ENCODE measurements at places on chromosomes 16 and 17. TPM values are rescaled to one million over a fixed set of nuclear protein-coding genes. Genes with fewer than 3 reads are reported as not detected.

GRCh38 chr16:12871784-12872183, 29.6 kb upstream of the SHISA9 start:
- no peak for DNase-seq

Gene TSR1
- 23.0 TPM for total RNA-seq

Gene KCNJ18
- not detected for total RNA-seq

- DNase-seq = peak; percentile 92
Measured at GRCh38 chr17:61251939-61252865, 147.4 kb upstream of the TBX2 start.

DNA sequence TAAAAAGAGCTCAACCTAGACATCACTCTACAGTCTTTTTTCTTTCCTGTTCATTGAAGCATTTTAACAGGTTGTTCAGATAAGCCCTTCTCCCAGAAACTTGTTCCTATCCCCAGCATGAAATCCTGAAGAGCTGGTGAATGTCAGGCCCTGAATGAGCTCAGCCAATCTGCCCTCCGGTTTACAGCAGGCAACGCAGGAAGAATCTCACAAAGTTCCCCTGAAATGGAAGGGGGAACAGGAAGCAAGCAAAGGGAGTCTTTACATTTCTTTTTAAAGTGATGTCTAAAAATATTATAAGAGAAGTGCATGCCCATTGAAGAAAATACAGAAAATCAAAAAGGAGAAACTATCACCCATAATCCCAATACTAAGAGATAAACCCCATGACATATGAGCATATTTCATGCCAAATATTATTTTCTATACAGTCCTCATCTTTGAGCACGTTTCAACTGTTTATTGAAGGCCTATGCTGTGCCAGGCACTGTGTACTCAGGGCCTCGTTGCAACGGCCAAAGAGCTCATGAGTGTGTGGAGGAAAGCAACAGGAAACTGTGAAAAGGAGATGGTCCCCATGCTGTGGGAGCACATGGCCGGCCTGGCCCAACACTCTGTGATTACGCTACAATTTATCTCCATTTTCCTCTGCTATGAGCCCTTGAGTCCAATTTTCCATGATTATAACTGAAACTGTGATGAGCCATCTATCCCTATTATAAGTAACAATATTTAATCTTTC, 5.7 kb downstream of the TK2 start:
- DNase-seq = no peak

DNA sequence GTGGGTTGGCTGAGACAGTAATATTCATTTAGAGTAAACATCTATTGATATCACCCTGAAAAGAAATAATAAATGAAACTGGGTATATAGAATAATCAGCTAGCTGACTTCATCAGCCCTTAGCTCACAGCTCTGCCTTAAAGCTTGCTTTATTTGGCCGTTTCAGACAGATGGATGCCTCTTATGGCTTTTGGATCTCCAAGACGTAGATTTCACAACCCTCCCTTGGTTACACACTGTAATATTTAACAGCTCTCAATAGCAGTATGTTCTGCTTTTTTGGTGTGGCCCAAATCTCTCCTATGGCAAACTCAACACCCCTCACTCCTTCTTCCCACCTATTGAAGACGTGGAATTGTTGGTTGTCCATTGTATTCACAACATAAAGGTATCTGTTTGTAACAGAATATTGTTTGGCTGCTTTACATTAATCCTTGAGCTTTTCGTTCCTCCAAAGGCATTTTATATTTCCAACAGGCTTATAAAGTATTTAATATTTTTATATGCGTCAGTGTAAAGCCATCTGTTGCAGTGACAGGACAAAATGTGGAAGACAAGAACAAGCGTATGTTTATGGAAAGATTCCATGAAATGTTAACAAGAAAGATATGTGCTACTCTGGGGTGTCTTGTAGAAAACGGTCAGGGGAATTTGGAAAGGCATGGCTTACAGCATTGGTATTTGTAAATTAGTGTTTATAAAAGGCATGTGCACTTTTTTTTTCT, 837.0 kb upstream of the RBFOX1 start:
- DNase-seq = no peak

Gene KCNAB3
- total RNA-seq = 0.43 TPM

- DNase-seq = no peak
Measured at GRCh38 chr17:20613905-20614304, 34.4 kb downstream of the CDRT15L2 start.

DNA sequence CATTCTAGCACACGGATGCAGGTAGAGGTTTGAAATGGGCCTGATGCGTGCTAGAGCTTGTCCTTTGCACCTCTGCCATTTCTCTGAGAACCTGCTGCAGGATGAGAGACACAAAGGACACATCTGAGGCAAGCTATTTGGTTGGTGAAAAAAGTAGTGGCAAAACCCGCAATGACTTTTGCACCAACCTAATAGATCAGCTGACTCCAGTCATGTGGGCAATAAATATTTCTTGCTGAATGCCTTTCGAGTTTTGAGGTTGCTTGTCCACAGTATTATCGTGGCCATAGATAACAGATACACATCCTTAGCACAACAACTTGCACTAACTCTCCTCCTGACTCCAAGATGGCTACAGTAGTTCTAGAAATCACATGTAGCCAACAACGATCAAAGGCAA, 57.8 kb upstream of the ZNF423 start:
- no peak for DNase-seq

GRCh38 chr16:89738538-89739317, 17.4 kb downstream of the ZNF276 start:
- no peak for DNase-seq

GRCh38 chr17:73436954-73437353, 125.2 kb upstream of the CDC42EP4 start:
- no peak for DNase-seq

Gene PIK3R5
- total RNA-seq = 2.0 TPM

- no peak for DNase-seq
Measured at GRCh38 chr16:85005285-85006069, 5.9 kb downstream of the ZDHHC7 start.

Gene KRTAP4-3
- not detected for total RNA-seq

DNA sequence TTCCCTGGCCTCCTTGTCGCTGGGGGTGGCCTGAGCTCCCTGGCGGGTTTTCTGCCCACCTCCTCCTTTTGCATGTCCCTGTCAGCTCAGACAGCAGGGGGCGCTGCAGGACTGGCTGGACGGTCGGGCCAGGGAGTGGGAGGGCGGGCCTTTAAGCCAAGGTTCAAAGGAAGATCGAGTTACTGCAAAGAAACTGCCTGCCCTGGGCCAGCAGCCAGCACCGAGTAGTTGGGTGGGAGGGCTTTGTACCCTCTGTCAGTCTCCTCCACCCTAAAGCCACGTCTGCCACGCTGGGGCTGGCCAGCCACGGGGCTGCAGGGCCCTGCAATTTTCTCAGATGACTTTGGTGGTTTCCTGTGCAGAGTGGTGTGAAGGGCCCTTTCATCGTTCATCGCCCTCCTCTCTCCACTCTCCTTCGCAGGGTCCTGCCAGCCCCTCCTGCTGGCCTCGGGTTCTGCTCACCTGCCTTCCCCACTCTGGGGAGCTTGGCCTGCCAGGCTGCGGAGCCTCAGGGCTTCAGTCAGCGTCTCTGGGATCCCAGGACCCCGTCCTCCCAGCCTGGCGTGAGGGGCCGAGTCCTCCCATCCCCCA, 12.3 kb downstream of the GPR142 start:
- peak; percentile 95 for DNase-seq

Gene CD300A
- 2.6 TPM for total RNA-seq

DNA sequence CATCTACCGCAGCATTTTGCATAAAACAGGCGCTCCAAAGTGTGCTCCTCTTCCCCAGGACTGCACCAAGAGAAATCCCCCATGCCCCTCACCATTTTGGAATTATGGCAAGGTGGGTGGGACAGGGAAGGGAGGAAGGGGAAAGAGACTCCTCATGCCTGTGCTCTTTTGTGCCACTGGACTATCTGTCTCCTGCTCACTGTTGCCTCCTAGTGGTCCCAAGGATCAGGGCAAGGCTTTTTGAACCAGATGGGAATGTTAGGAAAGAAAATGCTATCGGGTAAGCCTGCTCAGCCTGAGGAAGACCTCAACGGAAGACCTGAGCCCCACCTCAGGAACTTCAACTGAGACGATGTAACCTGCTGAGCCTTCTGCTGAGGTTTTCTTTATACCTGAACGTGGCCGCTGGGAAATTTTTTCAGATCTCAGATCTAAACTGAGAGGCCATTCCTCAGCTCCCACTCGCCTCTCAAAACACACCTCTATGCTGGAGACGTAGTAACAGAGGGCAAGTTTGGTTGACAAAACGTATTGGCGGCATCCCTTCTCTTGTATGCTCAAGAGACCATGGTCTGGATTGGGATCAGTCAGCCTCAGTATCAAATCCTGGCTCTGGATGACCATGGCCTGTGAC, 58.3 kb downstream of the SPACA3 start:
- DNase-seq = no peak
